ENCODE measurements at places on chromosomes 4 and X.

- H3K27ac ChIP-seq: no peak overlapping the region
- H3K36me3 ChIP-seq: no peaks in the 10 kb centered on the region
- no peak overlapping the region for H3K4me3 ChIP-seq
- H3K4me1 ChIP-seq: no peaks in the 10 kb centered on the region
Observed at GRCh38 chr4:13903901-13904300, 276.4 kb upstream of the BOD1L1 start.

DNA sequence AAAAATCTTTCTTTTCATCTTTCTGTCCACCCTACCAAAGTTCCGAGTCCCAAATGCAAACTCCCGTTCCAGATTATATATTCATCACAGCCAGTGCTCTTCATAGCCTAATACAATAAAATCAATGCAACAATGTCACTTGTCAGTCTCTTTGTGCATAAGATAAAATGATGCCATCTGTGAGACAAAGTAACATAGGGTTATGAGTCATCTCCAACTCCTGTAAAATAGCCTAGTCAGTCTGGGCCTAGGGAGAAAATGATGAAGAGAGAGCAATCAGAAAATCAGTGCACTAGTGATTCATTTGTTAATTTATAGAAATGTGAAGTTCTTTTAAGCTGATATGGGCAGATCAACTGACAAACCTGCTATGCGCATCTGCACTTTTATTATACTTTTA lies 689.1 kb upstream of the DIAPH2 start:
- no peak overlapping the region for H3K27ac ChIP-seq
- H3K4me1 ChIP-seq: no peaks in the 10 kb centered on the region
- no peak overlapping the region for H3K4me3 ChIP-seq
- no peak for DNase-seq

GRCh38 chr4:124177647-124178425 lies 534.7 kb downstream of the ANKRD50 start:
- DNase-seq: no peak
- no peaks in the 10 kb centered on the region for H3K4me1 ChIP-seq
- no peaks in the 10 kb centered on the region for H3K36me3 ChIP-seq
- H3K27me3 ChIP-seq: no peaks in the 10 kb centered on the region

DNA sequence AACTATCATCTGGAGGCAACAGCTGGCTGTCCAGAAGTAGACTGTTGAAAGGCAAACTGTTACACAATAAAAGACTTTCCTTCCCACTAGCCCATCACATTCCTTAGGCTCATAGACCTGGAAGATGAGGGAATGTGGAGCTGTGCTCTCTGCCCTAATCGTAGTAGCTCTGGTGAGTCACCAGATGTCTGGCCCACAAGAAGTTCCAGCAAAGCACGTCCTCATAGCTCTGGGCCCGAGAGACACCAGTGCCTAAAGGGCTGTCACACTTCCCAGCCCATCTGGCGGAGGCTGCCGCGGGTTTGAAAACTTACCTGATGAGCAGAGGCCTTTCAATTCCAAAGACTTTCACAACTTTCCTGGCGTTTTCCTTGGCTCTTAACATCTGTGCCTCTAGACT lies 81.7 kb upstream of the STOX2 start:
- no peak overlapping the region for H3K27ac ChIP-seq
- no peaks in the 10 kb centered on the region for H3K36me3 ChIP-seq
- DNase-seq: no peak
- no peak overlapping the region for H3K4me3 ChIP-seq
- peaks cover 3% of the 10 kb centered on the region for H3K27me3 ChIP-seq
- H3K4me1 ChIP-seq: peaks cover 7% of the 10 kb centered on the region

DNA sequence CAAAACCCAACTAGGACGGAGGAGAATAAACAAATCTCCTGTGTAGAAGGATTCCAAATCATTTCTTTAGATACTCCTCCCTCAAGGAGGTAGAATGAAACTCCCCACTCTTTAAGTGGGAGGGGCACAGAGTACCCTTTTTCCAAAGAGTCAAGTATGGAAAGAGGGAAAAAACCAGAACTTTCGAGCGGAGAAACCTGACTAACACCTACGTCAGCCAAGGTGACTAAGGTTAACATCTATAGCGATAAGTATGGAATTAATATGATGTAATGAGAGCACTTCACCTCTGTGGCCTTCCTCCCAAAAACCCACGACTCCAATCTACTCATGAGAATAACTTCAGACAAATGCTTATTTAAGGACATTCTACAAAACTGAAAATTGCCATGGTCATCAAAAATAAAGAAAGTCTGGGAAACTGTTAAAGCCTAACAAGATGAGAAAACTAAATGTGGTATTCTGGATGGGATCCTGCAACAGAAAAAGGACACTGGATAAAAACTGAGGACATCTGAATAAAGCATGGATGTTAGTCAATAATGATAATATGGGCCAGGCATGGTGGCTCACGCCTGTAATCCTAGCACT lies 157.0 kb upstream of the MAP3K15 start:
- H3K27me3 ChIP-seq: no peaks in the 10 kb centered on the region
- H3K4me3 ChIP-seq: no peak overlapping the region
- peaks cover 40% of the 10 kb centered on the region for H3K4me1 ChIP-seq
- H3K36me3 ChIP-seq: peaks cover 34% of the 10 kb centered on the region
- H3K27ac ChIP-seq: no peak overlapping the region
- DNase-seq: no peak

DNA sequence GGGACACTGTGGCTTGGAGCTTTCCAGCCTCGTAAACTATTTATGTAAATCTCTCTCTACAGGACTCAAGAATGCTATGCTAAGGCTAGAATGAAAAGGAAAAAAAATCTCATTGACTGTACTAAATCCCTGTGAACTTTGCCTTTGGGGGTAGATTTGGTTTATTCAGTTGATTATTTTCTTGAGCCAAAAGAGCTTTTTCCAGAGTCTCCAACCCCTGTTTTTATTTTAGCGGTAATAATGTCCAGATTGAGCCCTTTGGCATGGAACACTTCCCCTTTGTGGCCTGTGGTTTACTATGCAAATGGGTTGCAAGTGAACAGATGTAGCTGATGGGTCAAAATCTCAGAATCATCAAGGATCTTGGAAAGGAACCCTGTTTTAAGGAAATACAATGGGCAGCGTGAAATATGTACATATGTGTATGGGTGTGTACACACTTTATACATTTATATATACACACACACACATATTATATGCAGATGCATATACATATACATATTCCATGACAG lies 72.9 kb downstream of the FAM9B start:
- DNase-seq: no peak
- H3K4me1 ChIP-seq: no peaks in the 10 kb centered on the region
- H3K36me3 ChIP-seq: no peaks in the 10 kb centered on the region
- no peak overlapping the region for H3K27ac ChIP-seq

DNA sequence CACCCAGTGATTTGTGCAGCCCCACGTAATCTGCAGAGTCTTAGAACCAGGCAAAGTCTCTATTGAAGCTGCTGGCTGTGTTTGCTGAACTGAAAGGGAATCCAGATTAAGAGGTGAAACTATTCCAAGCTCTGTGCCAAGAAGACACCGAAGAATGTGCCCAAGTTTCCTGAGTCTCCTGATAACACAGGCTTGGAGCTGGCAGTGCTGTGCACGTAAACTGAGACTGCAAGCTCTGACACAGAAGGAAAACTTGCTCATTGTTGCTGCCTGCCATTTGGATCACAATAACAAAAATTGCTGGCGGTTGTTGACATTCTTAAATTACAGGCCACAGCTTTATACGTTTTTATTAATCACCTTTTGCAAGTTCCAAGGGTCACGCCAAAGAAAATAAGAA lies 60.2 kb upstream of the VCX3B start:
- no peak overlapping the region for H3K27ac ChIP-seq
- DNase-seq: no peak
- H3K4me3 ChIP-seq: no peak overlapping the region
- H3K36me3 ChIP-seq: peaks cover 6% of the 10 kb centered on the region
- no peaks in the 10 kb centered on the region for H3K27me3 ChIP-seq
- no peaks in the 10 kb centered on the region for H3K4me1 ChIP-seq

- peaks cover 37% of the 10 kb centered on the region for H3K4me1 ChIP-seq
- H3K36me3 ChIP-seq: no peaks in the 10 kb centered on the region
- peak; percentile 23 for DNase-seq
- H3K27ac ChIP-seq: peak overlapping the region; percentile 0
Observed at GRCh38 chr4:56817840-56818491, 3.5 kb downstream of the SPINK2 start.

- no peak overlapping the region for H3K4me3 ChIP-seq
- H3K27me3 ChIP-seq: no peaks in the 10 kb centered on the region
- no peaks in the 10 kb centered on the region for H3K36me3 ChIP-seq
- DNase-seq: no peak
Observed at GRCh38 chrX:99820197-99820596, 589.9 kb downstream of the PCDH19 start.

DNA sequence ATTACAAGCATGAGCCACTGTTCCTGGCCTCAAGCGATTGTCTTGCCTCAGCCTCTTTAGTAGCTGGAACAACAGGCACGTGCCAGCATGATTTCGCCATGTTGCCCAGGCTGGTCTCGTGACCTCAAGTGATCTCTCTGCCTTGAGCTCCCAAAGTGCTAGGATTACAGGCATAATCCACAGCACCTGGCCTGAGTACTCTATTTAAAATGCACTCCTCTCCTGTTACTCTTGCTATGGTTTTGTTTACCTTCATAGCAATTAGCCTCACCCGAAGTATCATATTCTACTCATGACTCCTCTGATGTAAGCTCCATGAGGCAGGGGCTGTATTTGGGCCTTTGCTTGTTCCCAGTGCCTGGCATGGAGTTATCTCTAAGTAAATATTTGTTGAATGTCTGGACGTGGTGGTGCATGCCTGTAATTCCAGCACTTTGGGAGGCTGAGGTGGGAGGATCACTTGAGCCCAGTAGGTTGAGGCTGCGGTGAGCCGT lies 92.5 kb upstream of the SLC34A2 start:
- no peaks in the 10 kb centered on the region for H3K36me3 ChIP-seq
- H3K4me1 ChIP-seq: no peaks in the 10 kb centered on the region
- H3K27ac ChIP-seq: no peak overlapping the region
- H3K4me3 ChIP-seq: no peak overlapping the region
- no peak for DNase-seq

DNA sequence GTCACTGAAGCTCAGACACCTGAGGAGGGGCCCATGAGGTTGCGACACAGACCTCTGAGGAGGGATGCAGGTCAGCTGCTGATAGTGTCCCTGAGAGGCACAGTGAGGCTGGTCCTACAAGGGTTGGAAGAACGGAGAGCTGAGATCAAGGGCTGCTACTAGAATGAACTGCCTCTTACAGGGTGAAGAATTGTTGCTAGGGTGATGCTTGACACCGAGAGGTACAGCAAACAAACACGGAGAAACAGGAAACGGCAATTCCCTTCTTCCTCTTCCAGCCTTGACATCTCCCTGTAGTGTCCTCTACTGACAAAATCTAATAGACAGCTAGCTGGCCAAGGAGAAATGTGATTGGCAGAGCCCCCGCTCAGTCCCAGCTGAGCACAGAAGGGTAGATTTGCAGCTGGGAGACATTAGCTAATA lies 11.8 kb upstream of the HPGDS start:
- no peak for DNase-seq
- no peaks in the 10 kb centered on the region for H3K36me3 ChIP-seq
- H3K27ac ChIP-seq: no peak overlapping the region
- peaks cover 3% of the 10 kb centered on the region for H3K4me1 ChIP-seq
- no peak overlapping the region for H3K4me3 ChIP-seq

DNA sequence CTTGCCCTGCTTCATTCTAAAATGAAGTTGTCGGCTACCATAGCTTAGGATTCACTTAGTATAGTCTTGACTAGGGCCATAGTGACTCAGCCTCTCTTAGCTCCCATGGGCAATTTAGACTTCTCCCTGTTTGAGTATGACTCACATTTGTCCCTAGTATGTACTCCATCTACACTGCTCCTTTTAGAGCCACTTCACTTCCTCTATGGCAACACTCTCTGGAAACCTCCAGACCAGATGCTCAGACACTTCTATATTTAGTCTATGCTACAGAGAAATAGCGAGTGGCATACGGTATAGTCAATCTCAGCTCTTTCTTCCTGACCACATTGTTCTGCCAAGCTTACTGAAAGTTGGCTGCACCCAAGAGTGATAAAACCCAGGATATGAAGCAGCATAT lies 11.2 kb downstream of the MEPE start:
- no peak overlapping the region for H3K4me3 ChIP-seq
- H3K4me1 ChIP-seq: peaks cover 4% of the 10 kb centered on the region
- H3K27ac ChIP-seq: no peak overlapping the region
- no peak for DNase-seq
- peaks cover 22% of the 10 kb centered on the region for H3K27me3 ChIP-seq
- H3K36me3 ChIP-seq: no peaks in the 10 kb centered on the region

GRCh38 chr4:85486425-85487086 lies 11.6 kb downstream of the ARHGAP24 start:
- H3K36me3 ChIP-seq: no peaks in the 10 kb centered on the region
- H3K4me3 ChIP-seq: no peak overlapping the region
- H3K27me3 ChIP-seq: no peaks in the 10 kb centered on the region

- H3K27me3 ChIP-seq: no peaks in the 10 kb centered on the region
- H3K27ac ChIP-seq: no peak overlapping the region
- no peaks in the 10 kb centered on the region for H3K36me3 ChIP-seq
- no peak for DNase-seq
Observed at GRCh38 chrX:69020316-69020715, 144.9 kb downstream of the PJA1 start.

DNA sequence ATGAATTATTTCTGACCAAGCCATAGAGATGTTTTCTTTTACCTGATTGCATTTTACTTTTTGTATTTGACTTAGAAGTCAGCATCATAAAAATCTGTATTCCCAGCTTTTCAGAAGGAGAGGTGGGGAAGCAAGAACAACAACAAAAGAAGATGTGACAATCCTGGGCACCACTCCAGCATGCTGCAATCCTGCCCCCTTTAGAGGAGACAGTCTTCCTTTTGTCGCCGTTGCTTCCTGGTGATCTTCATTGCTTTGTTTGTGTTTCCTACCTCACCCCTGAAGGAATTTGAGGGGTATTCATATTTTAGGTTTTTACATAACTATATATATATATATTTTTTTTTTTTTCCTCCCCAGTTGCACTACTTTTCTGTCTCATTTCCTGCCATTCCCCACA lies 3.7 kb downstream of the QRFPR start:
- no peak overlapping the region for H3K4me3 ChIP-seq
- peaks cover 2% of the 10 kb centered on the region for H3K36me3 ChIP-seq
- H3K27me3 ChIP-seq: peaks cover 44% of the 10 kb centered on the region
- H3K4me1 ChIP-seq: peaks cover 8% of the 10 kb centered on the region
- no peak for DNase-seq

DNA sequence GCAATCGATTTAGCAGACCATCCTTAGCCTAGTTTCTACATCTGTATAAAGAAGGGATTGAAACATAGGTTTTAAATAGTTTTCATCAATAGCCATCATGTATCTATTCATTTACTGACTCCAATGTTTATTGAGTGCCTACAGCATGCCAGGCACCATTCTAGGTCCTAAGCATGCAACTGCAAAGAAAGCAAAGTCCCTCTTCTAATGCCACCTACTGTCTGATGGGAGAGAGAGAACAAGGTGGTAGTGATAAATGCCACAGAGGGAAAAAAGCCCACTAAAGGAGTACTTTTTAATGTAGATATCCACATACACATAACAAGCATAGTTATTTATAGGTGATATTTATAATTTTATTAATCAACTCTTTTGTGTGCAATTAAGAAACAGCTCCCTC lies 67.6 kb upstream of the PPARGC1A start:
- no peak overlapping the region for H3K4me3 ChIP-seq
- H3K27me3 ChIP-seq: no peaks in the 10 kb centered on the region
- no peak overlapping the region for H3K27ac ChIP-seq
- no peaks in the 10 kb centered on the region for H3K36me3 ChIP-seq
- H3K4me1 ChIP-seq: no peaks in the 10 kb centered on the region

GRCh38 chr4:125727931-125728330 lies 413.2 kb downstream of the FAT4 start:
- H3K27ac ChIP-seq: no peak overlapping the region
- H3K36me3 ChIP-seq: no peaks in the 10 kb centered on the region
- no peaks in the 10 kb centered on the region for H3K4me1 ChIP-seq
- H3K27me3 ChIP-seq: no peaks in the 10 kb centered on the region
- DNase-seq: no peak
